ENCODE measurements at places on chromosomes 12 and 14.

GRCh38 chr12:108729612-108730364, 1.5 kb downstream of the CORO1C start:
- no peak for DNase-seq

- no peak for DNase-seq
Observed at GRCh38 chr12:87728931-87729593, 300.1 kb downstream of the C12orf50 start.

GRCh38 chr12:127542931-127543330, 724.0 kb upstream of the TMEM132C start:
- no peak for DNase-seq

DNA sequence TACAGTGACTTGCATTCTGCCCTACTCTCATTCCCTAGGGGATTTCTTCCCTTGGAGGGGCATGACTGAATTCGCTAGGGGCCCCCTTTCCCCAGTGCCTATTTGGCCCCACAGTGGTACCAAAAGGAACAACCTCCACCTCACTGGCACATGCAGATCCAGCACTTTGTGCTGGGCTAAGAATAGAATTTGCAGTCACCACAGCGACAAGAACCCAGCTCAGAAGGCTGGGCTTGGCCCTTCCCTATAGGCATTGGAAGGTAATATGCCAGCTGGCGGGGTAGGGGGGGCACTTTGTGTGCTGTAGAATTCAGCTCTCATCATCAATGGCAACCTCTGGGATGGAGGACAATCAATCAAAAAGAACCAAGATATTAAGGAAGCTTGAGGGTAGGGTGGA, 13.9 kb downstream of the BAZ2A start:
- no peak for DNase-seq

All from T1000 (cell line).